Stimulated activated CD4-positive, alpha-beta T cell treated with anti-CD3 and anti-CD28 coated beads, Interleukin-2, amount 100 ng/mL, for 4 hours (primary cell): ENCODE measurements at places on chromosomes 2 and 18.

DNA sequence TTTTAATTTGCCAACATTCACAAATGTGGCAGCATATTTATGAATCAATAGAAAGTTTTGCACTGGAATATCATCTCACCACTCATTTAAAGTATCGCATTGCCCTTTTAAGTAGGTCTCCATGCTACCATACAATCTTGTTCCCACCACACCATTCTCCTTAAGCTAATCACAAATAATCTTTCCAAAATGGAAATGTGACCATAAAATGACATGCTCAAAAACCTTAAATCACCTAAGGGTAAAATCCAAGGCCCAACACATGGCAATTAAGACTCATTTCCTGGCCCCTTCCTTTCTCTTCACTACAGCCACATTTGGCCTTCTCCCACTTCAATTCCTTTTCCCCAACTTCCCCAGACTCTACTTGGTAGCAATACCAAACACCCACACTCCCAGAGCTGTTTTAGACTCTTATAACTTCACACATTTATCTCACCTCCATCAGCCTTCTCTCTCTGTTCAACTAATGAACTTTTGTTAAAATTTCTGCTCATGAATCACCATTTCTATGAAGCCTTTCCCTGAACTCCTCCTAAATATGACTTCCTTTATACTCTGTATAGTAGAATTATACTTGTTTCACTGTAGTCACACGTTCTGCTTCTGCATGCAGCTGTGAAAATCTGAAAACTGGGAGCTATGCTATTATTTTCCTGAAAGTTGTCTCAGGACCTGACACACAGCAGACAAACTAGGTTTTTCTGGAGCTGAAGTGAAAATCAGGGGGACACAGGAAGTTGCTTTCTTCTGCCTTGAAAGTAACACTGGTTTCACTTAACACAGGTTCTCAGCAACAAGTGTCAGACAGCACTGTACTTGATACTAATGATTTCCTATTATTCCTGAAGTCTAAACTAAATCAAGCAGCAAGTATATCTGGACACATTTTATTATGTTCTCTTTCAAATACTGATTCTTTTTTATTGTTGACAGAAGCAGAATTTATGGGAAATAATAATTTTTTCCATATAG is 303.9 kb downstream of the ZEB2 start:
- DNase-seq = no peak

DNA sequence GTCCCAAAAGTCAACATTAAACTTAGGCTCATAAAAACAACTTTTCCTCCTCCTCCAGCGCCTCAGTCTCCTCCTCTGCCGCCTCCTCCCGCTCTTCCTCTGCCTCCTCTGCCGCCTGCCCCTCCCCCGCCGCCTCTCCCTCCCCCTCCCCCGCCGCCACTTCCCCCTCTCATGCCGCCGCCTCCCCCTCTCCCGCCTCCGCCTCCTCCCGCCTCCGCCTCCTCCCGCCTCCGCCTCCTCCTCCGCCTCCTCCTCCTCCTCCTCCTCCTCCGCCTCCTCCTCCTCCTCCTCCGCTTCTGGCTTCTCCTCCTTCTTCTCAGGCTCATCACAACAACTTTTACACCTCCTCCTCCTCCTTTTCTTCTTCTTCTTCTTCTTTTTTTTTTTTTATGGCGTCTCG is 599.9 kb downstream of the TMEM182 start:
- no peak for DNase-seq

DNA sequence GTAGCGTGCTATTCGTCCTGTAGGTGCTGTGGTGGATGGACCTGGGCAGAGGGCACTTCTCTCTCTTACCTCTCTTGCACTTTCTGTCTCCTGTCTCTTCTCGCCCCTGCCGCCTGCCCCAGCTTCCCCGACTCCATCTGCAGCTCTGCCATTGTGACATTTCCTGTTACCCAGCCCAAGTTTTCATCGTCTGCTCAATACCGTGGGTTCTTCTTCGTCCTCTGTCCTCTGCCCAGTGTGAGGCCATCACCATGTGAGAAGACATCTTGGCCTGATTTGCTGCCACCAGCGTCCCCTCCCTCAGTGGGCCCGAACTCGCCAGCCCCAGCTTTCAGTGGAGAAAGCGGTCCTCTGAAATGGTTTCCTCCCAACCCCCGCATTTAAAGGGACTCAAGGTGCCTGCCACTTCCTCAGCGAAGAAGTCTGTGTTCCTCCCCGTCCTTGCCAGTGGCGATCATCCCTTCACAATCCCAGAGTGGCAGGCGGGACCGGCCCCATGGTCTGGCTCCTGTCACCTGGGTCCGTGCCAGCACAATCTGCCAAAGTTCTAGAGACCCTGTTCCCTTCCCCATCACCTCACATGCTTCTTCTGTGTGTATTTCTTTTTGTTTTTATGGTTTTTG is 18.0 kb downstream of the TGOLN2 start:
- DNase-seq = no peak

- DNase-seq = no peak
Observed at GRCh38 chr2:109611467-109612095, 2.2 kb downstream of the SEPTIN10 start.

- DNase-seq = no peak
Observed at GRCh38 chr2:34104601-34105000, 505.5 kb upstream of the FAM98A start.

DNA sequence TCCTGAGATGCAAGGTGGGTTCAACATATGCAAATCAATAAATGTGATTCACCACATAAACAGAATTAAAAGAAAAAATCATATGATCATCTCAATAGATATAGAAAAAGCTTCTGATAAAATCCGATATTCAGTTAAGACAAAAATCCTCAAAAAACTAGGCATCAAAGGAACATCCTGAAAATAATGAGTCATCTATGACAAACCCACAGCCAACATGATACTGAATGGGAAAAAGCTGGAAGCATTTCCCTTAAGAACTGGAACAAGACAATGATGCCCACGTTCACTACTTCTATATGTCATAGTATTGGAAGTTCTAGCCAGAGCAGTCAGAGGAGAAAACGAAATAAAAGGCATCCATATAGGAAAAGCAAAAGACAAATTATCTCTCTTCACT is 80.4 kb downstream of the MYO3B start:
- no peak for DNase-seq

DNA sequence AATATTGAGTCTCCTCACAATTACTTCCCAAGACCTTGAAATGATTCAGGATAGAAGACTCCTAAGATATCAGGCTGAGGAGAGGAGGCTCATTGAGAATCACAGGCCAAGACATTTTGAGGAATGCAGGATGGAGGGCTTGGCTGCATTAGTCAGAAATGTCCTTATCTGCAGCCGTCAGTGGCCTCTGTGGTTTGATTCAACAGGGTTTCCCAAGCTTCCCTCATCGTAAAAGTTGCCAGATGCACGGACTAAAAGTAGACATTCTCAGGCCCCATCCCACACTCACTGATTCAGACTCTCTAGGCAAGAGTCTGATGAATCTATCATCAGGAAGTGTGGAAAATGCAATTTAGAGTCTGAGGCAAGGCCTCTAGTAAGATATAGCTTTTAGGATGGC is 34.0 kb upstream of the TMEM178A start:
- DNase-seq = no peak

GRCh38 chr2:27427863-27428212 is 593 bp upstream of the NRBP1 start:
- no peak for DNase-seq

GRCh38 chr2:237218756-237219155 is 133.1 kb downstream of the COPS8 start:
- no peak for DNase-seq

- DNase-seq = no peak
Observed at GRCh38 chr2:119246884-119247843, 23.5 kb downstream of the STEAP3 start.

DNA sequence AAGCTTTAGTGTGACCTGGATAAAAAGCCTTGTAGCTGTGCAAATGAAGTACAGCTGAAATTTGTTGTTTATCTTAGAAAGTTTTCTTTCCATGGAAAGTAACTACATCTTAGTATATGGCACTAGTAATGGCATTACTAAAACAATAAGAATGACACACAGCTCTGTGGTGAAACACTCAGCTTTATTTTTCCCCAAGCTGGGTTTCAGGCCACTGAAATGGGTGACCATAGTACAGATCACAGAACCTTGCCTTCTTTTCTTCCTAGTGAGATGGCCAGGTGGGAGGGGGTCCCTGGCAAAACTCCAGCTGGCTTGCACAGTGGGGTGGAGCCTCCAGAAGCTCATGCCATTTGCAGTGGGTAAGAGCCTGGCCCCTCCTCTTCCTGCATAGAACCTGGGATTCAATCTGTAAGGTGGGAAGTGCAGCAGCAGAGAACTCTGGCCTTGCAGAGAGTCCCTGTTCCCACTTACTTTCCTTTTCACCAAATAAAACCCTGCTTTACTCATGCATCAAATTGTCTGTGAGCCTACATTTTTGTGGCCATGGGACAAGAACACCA is 17.6 kb upstream of the GRP start:
- no peak for DNase-seq

- no peak for DNase-seq
Observed at GRCh38 chr2:85797921-85798320, 44.1 kb downstream of the ATOH8 start.
